ENCODE measurements at places on chromosomes 12 and 14.

GRCh38 chr14:68384335-68384734 lies 408.5 kb downstream of the ZFP36L1 start:
- DNase-seq: no peak

DNA sequence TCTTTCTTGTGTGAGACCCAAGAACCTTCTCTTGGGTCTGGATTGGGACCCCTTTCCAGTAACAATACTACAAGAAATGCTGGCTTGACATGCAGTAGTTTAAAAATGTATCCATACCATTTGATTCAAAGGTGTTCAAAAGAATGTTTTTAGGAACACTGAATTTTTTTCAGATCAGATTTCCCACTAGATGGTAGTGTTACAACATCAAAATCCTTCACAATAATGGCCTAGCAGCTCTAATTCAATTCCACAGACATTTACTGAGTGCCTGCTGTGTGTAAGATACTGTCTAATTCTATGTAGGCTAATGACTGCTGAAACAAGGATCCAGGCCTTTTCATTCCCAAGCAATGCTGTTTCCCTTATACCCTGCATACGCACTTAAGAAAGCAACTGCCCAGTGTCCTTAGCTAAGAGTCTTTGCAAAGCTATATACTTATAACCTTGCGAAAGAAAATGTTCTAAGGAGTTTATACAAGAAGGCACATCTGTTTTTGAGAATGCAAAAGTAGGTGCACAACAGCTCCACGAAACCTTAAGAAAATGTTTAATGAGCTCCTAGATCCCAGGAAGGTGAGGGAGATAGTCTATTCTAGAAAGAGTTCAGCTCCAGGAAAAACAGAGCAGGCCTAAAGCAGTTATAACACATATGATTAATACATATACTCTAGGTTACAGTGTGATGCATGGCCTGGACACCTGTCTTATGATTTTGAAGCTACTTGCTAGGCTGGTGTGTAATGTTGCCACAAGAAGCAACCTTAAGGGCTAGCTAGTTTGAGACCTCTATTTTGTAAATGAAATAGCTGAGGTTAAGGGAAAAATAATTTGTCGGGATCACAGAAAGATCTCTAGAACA lies 50.9 kb upstream of the PKP2 start:
- DNase-seq: no peak

- no peak for DNase-seq
Measured at GRCh38 chr12:39830171-39830570, 210.6 kb upstream of the ABCD2 start.

- DNase-seq: no peak
Measured at GRCh38 chr14:57486767-57487379, 6.8 kb downstream of the CCDC198 start.

- DNase-seq: no peak
Measured at GRCh38 chr12:55765736-55766290, 22.9 kb downstream of the GDF11 start.

DNA sequence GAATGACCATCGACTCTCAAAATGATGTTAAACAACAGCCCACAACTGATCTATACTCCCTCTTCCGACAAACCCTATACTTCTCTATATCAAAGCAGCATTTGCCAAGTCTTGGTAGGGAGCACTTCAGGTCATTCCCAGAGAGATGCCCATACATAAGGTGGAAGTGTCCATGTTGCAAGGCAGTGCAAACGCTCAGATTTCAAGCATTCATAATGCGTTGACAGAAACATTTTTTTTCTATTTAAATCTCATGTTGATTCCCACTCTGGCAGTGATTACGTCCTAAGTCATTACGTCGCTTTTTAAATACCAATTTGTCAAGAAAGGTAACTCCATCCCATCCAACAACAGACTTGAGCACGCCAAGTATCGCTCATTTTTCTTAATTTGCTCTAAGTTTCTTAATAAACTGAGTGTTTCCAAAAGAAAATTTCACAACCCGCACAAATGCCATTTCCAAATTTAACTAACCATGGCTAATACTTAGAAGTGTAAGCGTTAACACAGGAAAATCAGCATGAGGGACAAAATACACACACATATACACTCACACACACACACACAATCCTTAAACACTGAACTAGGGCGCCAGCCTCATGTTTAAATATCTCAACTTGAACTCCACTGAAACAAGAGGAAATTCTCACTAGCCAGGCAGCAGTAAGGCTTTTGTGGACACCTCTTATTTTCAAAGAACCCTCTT lies 1.1 kb downstream of the GXYLT1 start:
- DNase-seq: no peak

GRCh38 chr12:131947482-131948027 lies 2.2 kb upstream of the EP400 start:
- DNase-seq: no peak

DNA sequence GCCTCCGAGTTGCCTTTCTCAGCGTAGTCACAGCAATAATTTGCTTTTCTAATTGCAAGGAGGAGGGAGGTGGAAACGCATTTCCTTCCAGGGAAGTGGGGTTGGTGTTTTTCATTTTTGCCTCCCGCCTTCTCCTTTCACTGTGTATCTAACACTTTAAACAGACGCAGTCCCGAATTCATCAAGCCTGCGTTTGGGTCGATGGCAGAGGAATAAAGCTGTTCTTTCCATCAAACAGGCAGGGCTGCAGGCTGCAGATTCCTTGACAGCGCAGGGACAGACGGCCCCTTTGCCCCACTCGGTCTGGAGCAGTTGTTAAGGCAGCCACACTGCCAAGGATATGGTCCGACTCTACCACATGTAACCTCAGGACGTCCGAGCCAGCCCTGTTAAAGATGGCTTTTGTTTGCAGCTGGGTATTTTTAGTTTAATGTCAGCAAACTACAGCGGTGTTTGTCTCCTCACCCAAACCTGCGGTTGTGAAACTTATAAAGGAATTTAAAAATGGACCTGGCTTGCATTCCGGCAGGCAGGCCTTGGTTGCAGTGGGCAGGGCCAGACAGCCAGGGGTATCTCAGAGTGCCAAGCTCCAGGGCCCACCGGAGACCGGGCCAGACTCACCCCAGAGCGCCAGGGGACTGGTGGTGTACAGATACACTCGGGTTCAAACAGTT lies 2.1 kb downstream of the CHST11 start:
- DNase-seq: no peak

DNA sequence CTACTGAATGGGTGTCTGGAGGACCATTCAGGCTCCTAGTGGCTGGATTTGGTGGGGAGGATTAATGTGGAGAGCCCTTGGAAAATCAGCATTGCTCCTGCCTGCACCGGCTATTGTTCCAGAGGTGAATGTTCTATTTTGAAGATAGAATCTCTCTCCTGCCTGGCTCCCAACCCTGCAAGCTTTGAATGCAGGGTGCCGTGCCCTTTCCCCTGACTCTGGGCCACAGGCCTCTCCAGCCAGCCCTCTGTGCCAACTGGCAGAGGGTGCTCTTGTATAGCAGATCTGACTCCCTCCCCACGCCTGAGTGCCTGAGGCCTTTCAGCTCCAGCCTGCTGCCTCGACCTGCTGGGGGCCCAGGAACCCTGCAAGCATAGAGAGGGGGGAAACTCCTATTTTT lies 106.8 kb downstream of the TMEM260 start:
- no peak for DNase-seq

DNA sequence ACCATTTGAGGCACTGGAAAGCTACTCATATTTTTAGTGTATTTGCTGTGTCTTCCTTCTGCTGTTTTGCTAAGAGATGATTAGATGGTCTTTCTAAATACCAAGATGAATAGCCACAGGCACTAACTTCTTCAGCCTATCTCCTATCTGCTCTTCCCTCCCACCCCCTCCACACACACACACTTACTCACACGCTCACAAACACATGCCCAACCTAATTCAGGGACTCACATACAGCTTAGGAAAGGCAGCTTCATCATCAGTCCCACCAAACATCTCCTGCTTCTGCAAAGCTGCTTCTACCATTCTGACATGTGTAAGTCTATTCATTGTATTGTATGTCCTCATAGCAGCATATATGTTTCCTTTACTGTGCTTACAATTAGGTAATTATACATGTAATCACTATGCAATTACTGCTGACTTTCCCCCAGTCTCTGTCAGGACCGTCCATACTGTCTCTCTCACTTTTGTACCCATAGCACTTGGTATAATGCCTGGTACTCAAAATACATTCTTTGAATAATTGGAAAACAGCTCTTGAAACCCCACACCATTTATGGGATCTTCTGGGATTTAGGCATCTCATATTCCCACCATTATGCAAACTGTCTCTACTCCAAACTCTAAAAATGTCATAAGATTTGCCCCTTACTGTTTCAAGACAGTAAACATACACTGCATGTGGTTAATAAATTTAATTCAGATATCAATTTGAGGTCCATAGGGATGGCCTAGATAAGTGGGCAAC lies 83.3 kb upstream of the HIF1A start:
- no peak for DNase-seq

GRCh38 chr12:75786070-75786469 lies 245.5 kb downstream of the PHLDA1 start:
- DNase-seq: no peak

DNA sequence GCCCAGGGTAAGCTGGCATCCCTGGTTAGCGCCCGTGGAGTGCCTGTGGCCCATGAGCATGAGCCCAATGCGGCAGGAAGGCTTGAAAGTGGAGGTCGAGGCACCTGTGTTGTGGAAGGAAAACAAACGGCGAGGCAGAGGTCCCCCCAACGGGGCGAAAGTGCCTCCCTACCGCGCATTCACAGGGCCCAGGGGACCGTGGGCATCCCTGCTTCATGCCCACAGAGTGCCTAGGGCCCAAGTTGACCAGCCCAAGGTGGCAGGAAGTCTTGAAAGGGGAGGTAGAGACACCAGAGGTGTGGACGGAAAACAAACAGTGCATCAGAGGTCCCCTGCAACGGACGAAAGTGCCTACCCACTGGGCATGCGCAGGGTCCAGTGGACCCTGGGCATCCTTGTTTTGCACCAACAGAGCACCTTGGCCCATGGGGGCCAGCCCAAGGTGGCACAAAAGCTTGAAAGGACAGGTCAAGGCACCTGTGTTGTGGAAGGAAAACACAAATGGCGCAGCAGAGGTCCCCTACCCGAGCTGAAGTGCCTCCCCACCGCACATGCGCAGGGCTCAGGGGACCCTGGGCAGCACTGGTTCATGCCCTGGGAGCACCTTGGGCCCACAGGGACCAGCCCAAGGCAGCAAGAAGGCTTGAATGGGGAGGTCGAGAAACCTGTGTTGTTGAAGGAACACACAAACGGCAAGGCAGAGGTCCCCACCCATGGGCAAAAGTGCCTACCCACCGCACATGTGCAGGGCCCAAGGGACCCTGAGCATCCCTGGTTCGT lies 377.5 kb downstream of the ALG10 start:
- DNase-seq: no peak

GRCh38 chr12:110619534-110619953 lies 5.6 kb downstream of the TCTN1 start:
- DNase-seq: no peak

DNA sequence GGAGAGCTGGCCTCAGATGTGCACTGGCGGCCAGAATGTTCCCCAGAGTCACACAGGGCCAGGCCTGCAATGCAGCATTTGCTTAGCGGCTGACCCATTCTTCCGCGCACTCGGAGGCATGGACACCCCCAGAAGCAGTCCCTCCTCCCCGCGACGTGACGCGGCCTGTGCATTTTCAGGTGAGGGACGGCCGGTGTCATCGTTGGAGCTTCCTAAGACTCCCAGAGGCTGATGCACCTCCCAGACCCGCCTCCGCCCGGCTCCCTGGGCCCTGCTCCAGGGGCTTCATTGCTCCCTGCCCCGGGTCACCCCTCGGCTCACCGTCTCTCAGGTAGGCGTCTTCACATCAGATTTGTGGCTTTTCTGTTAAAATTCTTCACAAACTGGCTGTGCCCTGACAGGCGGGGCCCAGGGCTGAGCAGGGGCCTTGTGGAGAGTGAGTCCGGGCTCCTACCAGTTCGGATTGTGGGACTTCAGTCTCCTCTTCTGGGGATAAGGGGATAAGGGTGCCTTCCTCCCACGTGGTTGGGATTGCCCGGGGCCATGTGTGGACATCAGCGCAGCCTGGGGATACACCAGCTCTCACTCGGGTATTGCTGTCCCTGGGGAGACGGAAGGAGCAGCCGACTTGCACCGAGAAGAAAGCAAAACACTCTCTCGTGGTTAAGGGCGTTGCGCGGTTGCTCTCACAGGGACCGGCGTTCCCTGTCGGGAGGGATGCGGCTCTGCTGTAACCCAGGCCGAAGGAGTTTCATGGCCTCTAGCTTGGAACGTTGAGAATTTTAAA lies 249.1 kb downstream of the ADGRD1 start:
- DNase-seq: no peak

DNA sequence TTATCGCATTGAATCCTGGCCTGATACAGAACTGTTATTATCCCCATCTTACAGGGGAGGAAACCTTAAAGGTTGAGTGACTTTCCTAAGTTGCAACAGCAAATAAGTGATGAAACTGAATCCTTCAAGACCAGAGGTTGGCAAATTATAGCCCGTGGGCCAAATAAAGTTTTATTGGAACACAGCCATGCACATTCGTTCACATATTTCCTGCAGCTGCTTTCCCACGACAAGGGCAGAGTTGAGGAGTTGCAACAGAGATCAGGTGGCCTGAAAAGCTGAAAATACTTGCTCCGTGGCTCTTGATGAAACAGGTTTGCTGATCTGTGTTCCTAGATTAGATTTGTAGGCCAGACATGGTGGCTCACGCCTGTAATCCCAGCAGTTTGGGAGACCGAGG lies 126.7 kb downstream of the PHETA1 start:
- DNase-seq: no peak

DNA sequence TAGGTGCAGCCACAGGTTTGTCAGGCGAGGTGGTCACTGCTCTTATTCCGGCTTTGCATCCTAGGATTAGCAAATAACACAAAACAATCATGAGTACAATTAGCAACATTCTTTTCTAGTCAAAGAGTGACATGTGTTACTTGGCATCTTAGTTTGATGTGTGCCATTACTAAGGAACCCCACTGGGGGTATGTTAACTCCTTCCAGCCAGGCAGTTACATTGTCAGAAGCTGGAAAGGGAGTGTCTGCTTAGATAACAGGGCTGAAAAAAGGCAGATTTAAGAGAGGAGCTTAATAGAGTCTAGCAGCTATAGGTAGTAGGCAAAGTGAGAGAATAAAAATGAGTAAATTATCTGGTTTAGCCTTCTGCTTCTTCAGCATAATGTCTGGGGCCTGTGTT lies 30.5 kb upstream of the METAP2 start:
- no peak for DNase-seq

DNA sequence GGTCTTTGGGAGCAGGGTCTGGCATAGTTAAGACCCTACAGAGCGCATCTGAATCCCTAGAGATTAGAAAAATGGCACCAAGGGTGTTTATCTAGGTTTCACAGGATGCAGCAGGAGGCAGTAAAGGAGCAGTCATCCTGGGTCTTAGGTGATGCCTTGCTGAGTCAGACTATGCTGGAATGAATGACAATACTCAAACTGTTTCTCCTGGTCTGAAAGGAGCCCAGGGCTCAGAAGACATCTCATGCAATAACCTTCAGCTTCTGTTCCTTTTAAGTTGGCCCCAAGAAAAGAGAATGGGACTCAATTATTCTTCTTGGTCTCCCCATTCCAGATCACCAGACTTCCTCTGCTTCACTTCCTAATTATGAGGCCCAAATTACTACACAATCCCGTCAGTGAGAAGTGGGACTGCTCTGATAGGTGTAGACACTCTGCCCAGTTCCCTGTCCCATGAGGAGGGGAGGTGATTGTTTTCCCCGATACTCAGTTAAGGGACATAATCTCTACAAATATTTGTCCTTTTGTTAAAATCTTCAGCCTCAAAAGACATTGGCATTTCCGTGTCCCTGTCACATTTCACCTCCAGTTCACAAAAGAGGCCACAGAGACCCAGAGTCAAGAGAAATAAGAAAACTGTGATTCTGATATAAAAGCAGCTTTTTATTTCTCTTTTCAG lies 14.8 kb upstream of the APOF start:
- DNase-seq: no peak
